ENCODE measurements at places on chromosomes 2 and 18.

GRCh38 chr2:231655488-231655887, 52.8 kb upstream of the PTMA start:
- no peaks in the 10 kb centered on the region for H3K27me3 ChIP-seq
- H3K4me3 ChIP-seq = no peak overlapping the region
- no peak overlapping the region for H3K27ac ChIP-seq
- no peaks in the 10 kb centered on the region for H3K4me1 ChIP-seq
- H3K36me3 ChIP-seq = no peaks in the 10 kb centered on the region
- DNase-seq = no peak

DNA sequence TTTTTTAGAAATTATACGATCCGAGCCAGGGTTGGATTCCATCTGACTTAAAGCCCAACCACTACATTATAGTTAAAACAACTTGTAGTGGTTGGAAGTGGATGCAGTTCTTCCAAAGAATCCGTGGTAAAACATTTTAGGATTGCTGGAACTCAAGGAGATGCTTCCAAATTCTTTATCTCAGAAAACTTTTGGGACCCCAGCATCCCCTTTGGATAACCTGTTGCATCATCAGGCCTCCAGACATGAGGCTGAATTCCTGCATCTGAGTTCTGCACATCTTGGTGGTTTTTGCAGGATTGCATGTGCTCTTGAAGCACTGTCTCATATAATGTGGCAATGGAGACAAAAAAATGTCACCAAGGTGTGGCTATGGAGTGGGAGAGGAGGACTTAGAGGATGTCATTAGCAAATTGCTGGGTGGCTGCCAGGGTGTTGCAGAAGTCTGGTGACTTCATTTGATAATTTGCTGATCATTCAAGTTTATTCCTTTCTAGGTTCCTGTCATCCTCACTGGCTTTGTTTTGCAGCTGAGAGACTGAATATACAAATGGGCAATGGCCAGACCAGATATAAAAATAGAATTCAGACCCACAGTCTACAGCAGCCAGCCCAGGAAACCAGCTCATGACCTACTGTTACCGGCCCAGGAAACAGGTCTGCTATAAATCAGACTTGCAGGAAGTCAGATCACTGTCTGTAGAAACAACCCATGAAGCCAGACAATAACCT, 207.7 kb downstream of the BCL2 start:
- no peak overlapping the region for H3K4me3 ChIP-seq
- peaks cover 13% of the 10 kb centered on the region for H3K36me3 ChIP-seq
- H3K27ac ChIP-seq = no peak overlapping the region
- H3K4me1 ChIP-seq = peaks cover 28% of the 10 kb centered on the region
- peaks cover 53% of the 10 kb centered on the region for H3K27me3 ChIP-seq

DNA sequence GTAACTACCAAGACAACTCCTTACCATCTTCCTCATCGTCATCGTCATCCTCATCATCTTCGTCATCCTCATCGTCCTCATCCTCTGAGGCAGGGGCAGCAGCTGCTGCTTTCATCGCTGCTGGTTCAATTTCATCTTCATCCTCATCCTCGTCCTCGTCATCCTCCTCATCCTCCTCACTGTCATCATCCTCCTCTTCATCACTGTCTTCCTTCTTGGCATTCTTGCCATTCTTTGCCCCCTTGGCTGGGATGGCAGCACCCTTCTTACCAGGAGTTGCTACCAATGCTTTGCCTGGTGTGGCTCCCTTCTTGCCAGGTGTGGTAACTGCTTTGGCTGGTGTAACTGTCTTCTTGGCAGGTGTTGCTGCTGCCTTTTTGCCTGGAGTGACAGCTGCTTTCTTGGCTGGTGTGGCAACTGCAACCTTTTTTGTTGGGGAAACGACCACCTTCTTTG, 2.7 kb downstream of the NCL start:
- H3K27me3 ChIP-seq = no peaks in the 10 kb centered on the region
- peak overlapping the region; percentile 87 for H3K4me3 ChIP-seq
- no peak for DNase-seq

GRCh38 chr2:185074156-185074555, 475.8 kb downstream of the ZNF804A start:
- H3K27ac ChIP-seq = no peak overlapping the region
- H3K36me3 ChIP-seq = no peaks in the 10 kb centered on the region
- no peak for DNase-seq

DNA sequence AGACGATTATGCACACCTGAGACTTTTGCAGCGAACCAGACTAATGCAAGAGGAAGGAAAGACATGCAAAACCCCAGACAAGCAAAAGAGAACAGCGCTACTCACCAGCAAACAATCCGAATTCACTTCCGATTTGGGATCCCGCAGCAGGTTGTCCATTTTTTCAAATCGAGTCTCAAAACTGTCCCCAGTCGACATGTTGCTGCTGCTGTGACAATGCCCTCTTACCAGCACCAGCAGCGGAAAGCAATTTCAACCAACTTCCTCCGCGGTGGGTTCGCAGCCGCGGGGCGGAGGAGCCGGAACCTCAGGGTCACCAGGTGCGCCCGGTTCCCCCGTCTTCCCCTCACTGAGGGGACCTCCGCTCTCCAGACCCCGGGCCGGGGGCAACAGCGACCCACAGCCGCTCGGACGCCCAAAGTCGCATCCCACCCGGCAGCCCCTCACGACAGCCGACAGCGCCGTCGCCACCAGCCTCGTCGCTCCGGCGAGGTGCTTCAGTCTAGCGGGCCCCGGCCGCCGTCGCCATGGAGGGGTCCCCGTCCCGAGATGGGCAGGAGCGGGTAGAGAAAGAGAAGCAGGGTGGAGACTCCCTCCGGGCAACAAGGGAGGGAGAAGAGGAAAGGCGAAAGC, 784 bp downstream of the ROCK1 start:
- DNase-seq = peak; percentile 85
- no peaks in the 10 kb centered on the region for H3K27me3 ChIP-seq
- H3K27ac ChIP-seq = peak overlapping the region; percentile 98

GRCh38 chr2:216346781-216347180, 25.5 kb downstream of the MARCHF4 start:
- H3K27me3 ChIP-seq = peaks cover 4% of the 10 kb centered on the region
- no peak overlapping the region for H3K27ac ChIP-seq
- peaks cover 45% of the 10 kb centered on the region for H3K4me1 ChIP-seq
- no peaks in the 10 kb centered on the region for H3K36me3 ChIP-seq
- DNase-seq = no peak

- H3K27ac ChIP-seq = no peak overlapping the region
- H3K27me3 ChIP-seq = peaks cover under 1% of the 10 kb centered on the region
- no peaks in the 10 kb centered on the region for H3K4me1 ChIP-seq
- no peak for DNase-seq
- no peaks in the 10 kb centered on the region for H3K36me3 ChIP-seq
Measured at GRCh38 chr2:127174136-127174535, 46.0 kb downstream of the CYP27C1 start.

DNA sequence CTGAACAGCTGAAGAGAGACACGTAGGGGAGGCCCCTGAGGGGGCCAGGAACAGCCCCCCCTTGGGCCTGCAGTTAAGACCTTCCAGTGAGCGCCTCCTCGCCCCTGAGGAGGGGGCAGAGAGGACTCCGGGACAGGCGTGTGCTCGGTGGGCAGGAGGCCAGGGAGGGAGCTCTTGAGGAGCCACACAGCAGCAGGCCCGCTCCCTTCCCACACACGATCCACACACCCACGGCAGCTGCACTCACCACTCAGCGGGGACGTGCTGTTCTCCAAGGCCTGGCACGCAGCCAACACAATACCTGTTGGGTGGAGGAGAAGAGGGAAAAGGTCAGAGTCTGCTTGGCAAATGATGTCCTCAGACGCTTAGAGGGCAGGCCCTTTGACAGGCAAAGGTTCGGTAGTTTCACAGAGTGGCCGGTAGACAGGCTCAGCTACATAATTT, 39.0 kb downstream of the TGFA start:
- DNase-seq = no peak
- no peak overlapping the region for H3K4me3 ChIP-seq
- no peaks in the 10 kb centered on the region for H3K27me3 ChIP-seq
- no peak overlapping the region for H3K27ac ChIP-seq
- no peaks in the 10 kb centered on the region for H3K36me3 ChIP-seq

DNA sequence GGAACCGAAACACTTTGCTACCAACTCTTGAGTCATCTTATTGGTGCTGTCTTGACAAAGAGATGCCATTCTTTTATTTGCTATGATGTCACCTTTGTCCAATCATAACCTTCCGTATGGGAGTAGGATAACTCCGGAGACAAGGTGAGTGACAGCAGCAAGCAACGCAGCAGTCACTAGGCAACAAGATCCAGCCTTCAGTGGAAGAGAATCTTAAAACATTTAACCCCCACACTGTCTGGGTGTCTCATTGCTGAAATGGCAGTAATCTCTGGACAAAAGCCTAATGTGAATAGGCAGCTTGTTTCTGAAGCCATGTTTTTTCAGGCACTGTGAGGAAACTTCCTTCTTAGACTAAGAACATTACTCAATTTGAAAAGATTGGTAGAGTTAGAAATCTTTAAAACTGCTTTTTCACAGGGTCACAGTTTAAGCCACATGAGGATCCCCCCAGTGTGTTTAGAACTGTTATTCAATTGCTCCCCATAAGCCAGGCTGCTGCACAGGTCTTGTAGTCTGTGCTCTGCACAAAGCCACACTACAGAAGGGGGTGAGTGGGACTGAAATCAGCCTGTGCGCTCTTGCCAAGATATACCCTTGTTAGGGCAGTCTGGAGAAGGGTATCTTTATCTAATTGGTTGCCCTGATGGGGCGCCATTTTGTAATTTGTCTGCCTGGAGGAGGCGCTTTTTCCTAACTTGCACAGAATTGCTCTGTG, 131.5 kb upstream of the STON1 start:
- no peaks in the 10 kb centered on the region for H3K36me3 ChIP-seq
- H3K4me1 ChIP-seq = peaks cover 6% of the 10 kb centered on the region
- no peak for DNase-seq
- no peak overlapping the region for H3K4me3 ChIP-seq

- no peak overlapping the region for H3K27ac ChIP-seq
- no peak overlapping the region for H3K4me3 ChIP-seq
- H3K4me1 ChIP-seq = peaks cover 12% of the 10 kb centered on the region
- H3K27me3 ChIP-seq = peaks cover 28% of the 10 kb centered on the region
- H3K36me3 ChIP-seq = no peaks in the 10 kb centered on the region
Measured at GRCh38 chr18:49725809-49726674, 87.3 kb downstream of the ACAA2 start.

DNA sequence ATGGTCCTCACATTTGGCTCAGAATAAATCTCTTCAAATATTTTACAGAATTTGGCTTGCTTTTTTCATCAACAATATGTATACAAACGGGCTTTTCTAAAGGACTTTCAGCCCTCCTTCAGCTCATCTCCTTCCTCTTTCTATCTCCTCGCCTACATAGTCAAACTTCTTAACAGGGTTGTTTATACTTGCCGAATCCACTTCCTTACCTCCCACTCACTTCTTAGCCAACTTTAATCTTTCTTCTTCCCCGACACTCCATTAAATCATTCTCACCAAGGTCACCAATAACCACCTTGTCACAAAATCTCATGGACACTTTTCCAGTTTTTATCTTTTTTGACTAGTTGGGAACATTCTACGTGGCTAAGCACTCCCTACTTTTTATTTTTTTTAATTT, 325.2 kb downstream of the PLCL1 start:
- no peak overlapping the region for H3K27ac ChIP-seq
- H3K27me3 ChIP-seq = no peaks in the 10 kb centered on the region
- no peaks in the 10 kb centered on the region for H3K4me1 ChIP-seq
- no peaks in the 10 kb centered on the region for H3K36me3 ChIP-seq
- DNase-seq = no peak

DNA sequence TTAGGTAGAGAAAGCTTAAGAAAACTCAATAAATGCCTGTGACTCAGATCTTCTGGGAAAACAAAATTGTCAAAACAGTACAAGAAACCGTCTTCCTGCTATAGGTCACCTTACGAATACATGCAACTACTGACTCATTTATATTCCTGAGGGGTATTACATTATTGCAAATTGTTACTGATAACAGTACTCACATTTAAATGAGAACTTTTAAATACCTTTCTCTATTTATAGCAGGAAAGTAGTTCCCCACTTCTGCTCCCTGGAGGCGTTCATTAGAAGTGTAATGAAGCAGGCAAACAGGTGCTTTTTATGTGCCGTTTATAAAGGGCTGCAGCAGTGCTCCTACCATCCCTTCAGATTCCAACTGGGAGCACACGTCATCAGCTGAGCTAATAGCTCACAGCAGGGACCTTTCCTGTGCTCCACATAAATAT, 65.1 kb upstream of the RPRM start:
- H3K27me3 ChIP-seq = no peaks in the 10 kb centered on the region
- no peak overlapping the region for H3K4me3 ChIP-seq
- no peaks in the 10 kb centered on the region for H3K36me3 ChIP-seq
- H3K4me1 ChIP-seq = peaks cover 9% of the 10 kb centered on the region
- no peak overlapping the region for H3K27ac ChIP-seq

GRCh38 chr2:9097239-9097638, 93.8 kb upstream of the MBOAT2 start:
- H3K36me3 ChIP-seq = no peaks in the 10 kb centered on the region
- DNase-seq = no peak
- H3K27ac ChIP-seq = no peak overlapping the region
- H3K4me1 ChIP-seq = peaks cover 10% of the 10 kb centered on the region
- no peak overlapping the region for H3K4me3 ChIP-seq

- no peak overlapping the region for H3K27ac ChIP-seq
- no peaks in the 10 kb centered on the region for H3K4me1 ChIP-seq
- no peaks in the 10 kb centered on the region for H3K36me3 ChIP-seq
- DNase-seq = no peak
- H3K4me3 ChIP-seq = no peak overlapping the region
Measured at GRCh38 chr18:27005589-27005988, 140.1 kb upstream of the AQP4 start.

DNA sequence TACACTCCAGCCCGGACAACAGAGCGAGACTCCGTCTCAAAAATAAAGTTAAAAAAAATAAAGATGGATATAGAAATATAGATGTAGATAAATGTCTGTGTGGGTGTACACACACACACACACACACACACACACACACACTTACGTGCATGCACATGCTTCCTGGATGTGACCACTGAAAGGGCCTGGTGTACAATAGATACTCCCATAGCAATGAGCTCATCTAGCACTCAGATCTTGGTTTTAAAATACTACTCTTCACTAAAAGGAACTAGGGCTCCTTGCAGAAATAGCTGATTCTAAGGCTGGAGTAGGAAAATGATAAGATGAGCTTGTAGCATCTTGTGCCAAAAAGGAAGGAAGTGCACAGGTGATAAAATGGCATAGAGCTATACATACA, 39.1 kb downstream of the ROCK2 start:
- no peak overlapping the region for H3K27ac ChIP-seq
- H3K4me3 ChIP-seq = no peak overlapping the region
- DNase-seq = no peak
- H3K4me1 ChIP-seq = no peaks in the 10 kb centered on the region
- H3K27me3 ChIP-seq = no peaks in the 10 kb centered on the region

- no peaks in the 10 kb centered on the region for H3K36me3 ChIP-seq
- H3K27ac ChIP-seq = no peak overlapping the region
- H3K27me3 ChIP-seq = no peaks in the 10 kb centered on the region
- H3K4me3 ChIP-seq = no peak overlapping the region
Measured at GRCh38 chr2:122263746-122264145, 508.3 kb downstream of the TSN start.

DNA sequence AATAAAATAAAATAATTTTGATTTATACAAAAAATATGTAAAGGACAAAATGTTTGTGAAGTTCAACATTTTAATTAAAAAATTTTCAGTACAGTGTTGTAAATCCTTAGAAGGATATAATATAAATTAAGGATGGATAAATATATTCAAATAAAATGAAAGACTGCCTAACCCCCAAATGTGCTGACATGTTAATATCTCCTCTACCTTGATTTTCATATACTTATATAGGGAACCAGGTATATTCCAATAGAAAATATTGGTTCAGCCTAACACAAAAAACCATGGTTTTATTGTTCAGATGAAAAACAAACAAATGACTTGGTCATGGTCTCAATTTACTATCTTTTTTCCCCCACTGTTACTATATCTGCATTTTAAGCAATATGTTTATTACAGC, 7.3 kb downstream of the TMEM17 start:
- H3K36me3 ChIP-seq = no peaks in the 10 kb centered on the region
- H3K27me3 ChIP-seq = peaks cover 7% of the 10 kb centered on the region
- no peaks in the 10 kb centered on the region for H3K4me1 ChIP-seq
- no peak overlapping the region for H3K4me3 ChIP-seq
- DNase-seq = no peak
